Dermis blood vessel endothelial cell (primary cell): ENCODE measurements at places on chromosomes 1 and 21. TPM values are rescaled to one million over a fixed set of nuclear protein-coding genes. Genes with fewer than 3 reads are reported as not detected.

PLEKHN1 gene
- total RNA-seq, result 0.17 and 0.37 TPM in 2 replicates

SLC44A3 gene
- 2.9 and 3.0 TPM in 2 replicates for total RNA-seq

SPRR2E gene
- not detected in 2 replicates for total RNA-seq

NBPF6 gene
- not detected in 2 replicates for total RNA-seq
